ENCODE measurements at places on chromosomes 3 and 15.

DNA sequence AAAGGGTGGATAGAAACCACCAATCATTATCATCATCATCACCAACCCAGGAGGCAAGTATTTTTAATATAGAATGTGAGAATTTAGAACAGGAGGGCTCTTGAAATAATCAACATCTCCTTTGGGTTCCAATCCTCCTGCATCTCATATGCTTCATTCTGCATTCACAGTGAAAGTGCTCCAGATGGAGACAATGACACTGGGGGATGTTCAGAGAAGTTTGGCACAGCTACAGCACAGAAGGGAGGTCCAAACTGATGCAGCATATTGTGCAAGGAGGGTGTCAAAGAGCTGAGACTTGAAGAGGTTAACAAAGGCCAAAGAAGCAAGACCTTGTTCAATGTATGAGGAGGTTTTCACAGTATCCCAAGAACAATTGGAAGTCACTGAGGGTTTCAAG, 767.1 kb downstream of the NTRK3 start:
- DNase-seq = no peak

- DNase-seq = no peak
Observed at GRCh38 chr3:134751831-134752230, 43.2 kb upstream of the EPHB1 start.

GRCh38 chr15:68229386-68230156, at the start of gene CLN6:
Gene CLN6 (minus strand): TSS chr15:68229728. CDS start chr15:68229584, 144 bp downstream.
- DNase-seq = peak; percentile 81

- DNase-seq = no peak
Observed at GRCh38 chr3:176584413-176585176, 612.7 kb downstream of the TBL1XR1 start.

- no peak for DNase-seq
Observed at GRCh38 chr3:168077091-168077490, 18.6 kb downstream of the GOLIM4 start.

GRCh38 chr3:64658001-64658400, 29.8 kb downstream of the ADAMTS9 start:
- no peak for DNase-seq

DNA sequence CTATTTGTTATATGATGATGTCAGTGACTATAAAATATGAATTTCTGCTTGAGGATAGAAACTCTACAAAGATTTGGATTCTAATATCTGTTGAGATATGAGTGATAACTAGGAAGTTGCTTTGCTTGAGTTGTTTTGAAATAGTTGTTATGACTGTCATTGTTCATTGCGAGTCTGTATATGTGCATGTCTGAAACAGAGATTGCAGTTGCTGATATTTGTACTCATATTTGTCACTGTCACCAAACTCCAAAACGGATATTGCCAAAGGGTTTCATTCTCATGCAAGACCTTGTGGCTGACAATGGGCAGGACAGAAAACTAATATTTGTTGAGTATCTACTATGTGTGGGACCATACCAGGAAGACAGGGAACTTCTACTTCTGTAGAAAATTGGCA, 240.2 kb downstream of the CD47 start:
- no peak for DNase-seq

- DNase-seq = peak; percentile 57
Observed at GRCh38 chr15:84982301-84982920, 755 bp downstream of the PDE8A start.

GRCh38 chr3:45010811-45011333, 15.2 kb upstream of the CLEC3B start:
- no peak for DNase-seq

DNA sequence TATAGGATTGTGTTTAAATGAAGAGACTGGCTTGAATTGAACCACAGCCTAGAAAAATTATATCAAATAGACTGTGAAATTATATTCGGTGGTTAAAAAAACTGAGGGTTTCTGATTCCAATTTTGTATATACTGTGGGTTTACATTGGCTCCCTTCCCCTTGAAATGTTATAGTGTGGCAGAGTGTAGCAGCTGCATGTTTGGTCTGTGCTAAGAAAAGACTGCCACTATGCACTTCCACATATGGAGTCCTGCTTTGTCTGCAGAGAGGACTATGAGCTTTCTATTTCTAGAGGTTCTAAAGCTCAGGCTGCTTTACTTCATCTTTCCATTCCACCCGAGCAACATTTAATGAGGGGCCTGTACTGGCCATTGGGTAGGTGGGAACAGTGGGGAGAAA, 112.3 kb downstream of the P3H2 start:
- DNase-seq = no peak

DNA sequence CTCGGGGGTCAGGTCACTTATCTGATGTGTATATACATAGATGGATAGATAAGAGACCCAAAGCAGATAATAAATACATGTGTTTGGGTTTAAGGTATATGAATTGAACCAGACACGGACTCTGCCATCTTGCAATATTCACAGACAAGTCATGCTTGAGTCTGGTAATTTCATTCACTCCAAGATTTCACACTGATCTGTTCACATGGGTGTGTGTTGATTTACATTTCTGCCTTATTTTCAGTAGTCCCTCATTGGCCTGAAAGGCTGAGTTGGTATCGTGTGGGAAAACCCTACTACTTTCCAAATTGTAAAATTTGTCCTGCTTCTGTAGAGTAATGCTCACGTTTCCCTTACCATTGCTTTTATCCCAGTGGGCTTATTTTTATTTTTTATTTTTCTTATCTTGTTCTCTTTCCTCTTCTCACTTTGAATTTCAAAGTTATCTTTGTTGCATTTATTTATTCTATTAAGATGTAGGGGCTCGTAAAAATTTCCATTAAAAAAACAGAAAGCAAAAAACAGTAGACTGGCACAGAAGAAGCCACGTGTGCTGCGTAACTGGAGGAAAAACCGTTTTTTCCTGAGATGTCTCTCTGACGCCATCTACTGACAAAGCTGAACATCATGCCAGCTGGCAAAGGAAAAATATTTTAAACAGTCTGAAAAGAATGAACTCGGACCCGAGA, 10.8 kb upstream of the MFSD1 start:
- peak; percentile 64 for DNase-seq

DNA sequence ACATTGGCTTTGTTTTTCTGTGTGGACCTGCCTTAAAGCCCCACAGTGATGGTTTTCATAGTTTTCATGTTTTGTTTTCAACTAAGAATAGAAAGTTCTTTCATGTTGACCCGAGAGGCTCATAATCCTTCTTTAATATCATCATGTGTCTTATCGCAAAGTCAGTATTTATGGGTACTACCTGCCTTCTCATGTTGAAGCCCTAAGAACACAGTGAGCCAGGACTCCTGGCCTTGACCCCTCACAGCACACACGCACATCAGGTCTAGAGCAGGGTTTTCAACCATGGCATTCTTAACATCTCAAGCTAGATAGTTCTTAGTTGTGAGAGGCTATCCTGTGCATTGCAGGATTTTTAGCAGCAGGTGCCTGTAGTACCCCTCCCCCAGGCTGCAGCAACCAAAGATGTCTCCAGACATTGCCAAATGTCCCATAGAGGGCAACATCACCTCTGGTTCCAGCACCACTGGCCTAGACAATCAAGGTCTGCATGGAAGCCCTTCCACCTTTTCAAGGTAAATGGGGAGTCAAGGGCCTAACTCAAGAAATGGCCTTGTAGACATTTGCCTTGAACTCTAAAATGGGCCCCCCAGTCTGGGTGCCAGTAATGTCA, 118.3 kb downstream of the MTHFS start:
- DNase-seq = no peak
